Lower leg skin (tissue), 4 donors: ENCODE measurements at places on chromosomes 5 and 9. TPM values are rescaled to one million over a fixed set of nuclear protein-coding genes. Genes with fewer than 3 reads are reported as not detected.

GRCh38 chr9:88166660-88167059 is 28.4 kb upstream of the SPATA31C2 start:
- DNase-seq = no peak

- DNase-seq = no peak
Observed at GRCh38 chr5:61623401-61624069, 291.5 kb downstream of the ZSWIM6 start.

GRCh38 chr5:105503950-105504349 is 1941.4 kb upstream of the NUDT12 start:
- DNase-seq = no peak

GRCh38 chr9:112041536-112042243 is 133.4 kb downstream of the SUSD1 start:
- no peak for DNase-seq

DNA sequence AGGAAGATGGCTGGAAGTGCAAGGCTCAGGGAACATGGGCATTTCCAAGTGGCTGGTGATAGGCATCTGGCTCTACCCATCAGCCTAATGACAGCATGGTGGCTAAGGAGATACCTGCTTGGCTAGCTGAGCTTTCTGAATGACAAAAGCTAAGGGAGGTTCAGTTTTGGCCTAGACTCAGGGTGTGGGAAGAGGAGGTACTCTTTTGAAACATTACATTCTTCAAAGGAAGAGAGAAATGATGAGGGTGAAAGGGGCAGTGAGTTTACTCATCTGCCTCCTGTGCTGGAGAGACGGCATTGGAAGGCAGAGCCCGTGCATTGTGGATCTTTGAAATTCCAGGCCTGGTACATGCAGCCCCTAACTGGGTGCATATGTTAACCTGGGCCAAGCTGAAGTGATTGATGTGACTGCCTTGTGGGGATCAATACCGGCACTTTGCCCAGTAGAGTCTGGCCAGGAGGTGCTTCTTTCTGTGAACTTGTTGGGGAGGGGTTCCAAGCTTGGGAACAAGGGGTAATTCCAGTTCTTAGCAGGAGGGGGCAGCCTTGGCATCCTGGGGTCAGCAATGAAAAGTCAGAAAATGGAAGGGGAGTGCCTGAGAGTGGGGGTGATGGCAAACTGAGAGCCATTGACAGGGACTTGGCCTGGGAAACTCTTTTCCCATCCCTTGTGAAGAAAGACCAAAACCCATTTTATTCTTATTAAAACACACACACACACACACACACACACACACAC is 108.6 kb downstream of the ACER2 start:
- DNase-seq = no peak

GRCh38 chr5:107744418-107745330 is 73.9 kb upstream of the EFNA5 start:
- no peak for DNase-seq

DNA sequence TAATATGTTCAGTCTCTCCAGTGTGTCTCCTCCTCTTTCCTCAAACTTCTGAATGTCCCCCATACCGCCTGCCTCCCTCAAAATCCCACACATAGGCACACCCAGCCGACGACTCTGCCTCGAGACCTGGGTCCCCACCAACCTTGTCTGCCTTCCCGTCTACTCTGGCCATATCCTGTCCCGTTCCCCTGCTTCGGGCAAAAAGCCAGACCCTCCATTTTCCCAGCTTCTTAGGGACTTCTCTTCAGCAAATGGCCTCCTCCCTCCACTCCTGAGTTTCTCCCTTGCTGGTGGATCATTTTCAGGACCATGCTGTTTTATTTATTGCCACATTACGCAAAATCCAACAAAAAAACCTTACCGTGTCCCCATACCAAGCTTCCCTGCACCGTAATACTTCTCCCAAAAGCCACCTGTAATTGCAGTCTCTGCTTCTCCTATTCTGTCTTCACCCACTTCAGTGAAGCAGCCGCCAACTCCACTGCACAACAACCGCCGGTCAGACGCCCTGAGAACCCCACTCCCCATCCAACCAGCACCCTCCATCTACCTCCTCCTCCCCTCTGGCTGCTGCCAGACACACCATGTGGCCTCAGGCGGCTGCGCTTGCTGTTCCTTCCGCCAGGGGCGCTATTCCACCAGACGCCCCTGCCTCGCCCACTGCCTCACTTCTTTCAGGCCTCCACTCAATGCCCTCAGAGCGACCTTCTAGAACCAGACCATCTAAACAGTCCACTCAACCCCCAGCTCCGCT is 117.0 kb downstream of the TRPM6 start:
- no peak for DNase-seq

MELK gene
- 0.47 TPM for total RNA-seq

- no peak for DNase-seq
Observed at GRCh38 chr9:94144394-94144793, 60.1 kb downstream of the PTPDC1 start.

BTNL8 gene
- not detected for total RNA-seq
